Occipital lobe (tissue), 3 donors: ENCODE measurements at places on chromosomes 16 and 17. TPM values are rescaled to one million over a fixed set of nuclear protein-coding genes. Genes with fewer than 3 reads are reported as not detected.

ALDH3A2 gene
- 96.1 TPM for total RNA-seq

OR3A3 gene
- not detected for total RNA-seq

ANKRD13B gene
- 28.1 TPM for total RNA-seq

DNAJC7 gene
- 78.0 TPM for total RNA-seq

PCGF2 gene
- 4.8 TPM for total RNA-seq

C17orf50 gene
- not detected for total RNA-seq

KCNG4 gene
- total RNA-seq: not detected

CCL18 gene
- not detected for total RNA-seq

CCDC144A gene
- total RNA-seq: 4.4 TPM

GDPD3 gene
- total RNA-seq: 0.47 TPM

GINS2 gene
- total RNA-seq: 4.2 TPM

FOXL1 gene
- 0.47 TPM for total RNA-seq

KRT40 gene
- not detected for total RNA-seq

EEF2K gene
- 10.9 TPM for total RNA-seq

BMERB1 gene
- 81.6 TPM for total RNA-seq

MYH13 gene
- total RNA-seq: not detected

ASPHD1 gene
- 17.2 TPM for total RNA-seq

DHRS7C gene
- not detected for total RNA-seq
